ENCODE measurements at places on chromosomes 12 and 14. TPM values are rescaled to one million over a fixed set of nuclear protein-coding genes. Genes with fewer than 3 reads are reported as not detected.

The HNF1A gene
- 0.36 TPM for total RNA-seq

The GRIP1 gene
- total RNA-seq = 3.0 TPM

The HCAR2 gene
- not detected for total RNA-seq

The GRIN2B gene
- 0.12 TPM for total RNA-seq

The KRT6C gene
- not detected for total RNA-seq

The VDR gene
- 4.7 TPM for total RNA-seq

The SIX4 gene
- total RNA-seq = 11.4 TPM

The LYZ gene
- not detected for total RNA-seq

The LTBP2 gene
- 33.1 TPM for total RNA-seq

DNA sequence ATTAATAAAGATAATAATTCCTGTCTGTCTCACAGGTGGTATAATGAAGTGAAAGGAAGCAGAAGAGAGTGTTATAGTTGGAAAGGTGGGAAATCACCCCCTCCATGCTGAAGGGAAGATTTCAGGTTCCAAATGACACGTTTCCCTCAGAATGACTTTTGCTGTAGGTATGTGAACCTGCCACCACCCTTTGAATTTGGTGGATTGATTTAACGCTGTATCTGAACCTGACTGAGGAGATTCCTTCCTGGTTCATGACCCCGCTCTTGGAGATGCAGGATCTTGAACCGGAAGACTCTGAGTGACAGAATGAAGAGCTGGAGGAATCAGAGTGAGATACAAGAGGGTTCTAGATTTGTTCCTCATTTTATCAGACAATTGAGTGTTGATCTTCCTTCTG lies 20.3 kb upstream of the EMP1 start:
- no peak for DNase-seq

DNA sequence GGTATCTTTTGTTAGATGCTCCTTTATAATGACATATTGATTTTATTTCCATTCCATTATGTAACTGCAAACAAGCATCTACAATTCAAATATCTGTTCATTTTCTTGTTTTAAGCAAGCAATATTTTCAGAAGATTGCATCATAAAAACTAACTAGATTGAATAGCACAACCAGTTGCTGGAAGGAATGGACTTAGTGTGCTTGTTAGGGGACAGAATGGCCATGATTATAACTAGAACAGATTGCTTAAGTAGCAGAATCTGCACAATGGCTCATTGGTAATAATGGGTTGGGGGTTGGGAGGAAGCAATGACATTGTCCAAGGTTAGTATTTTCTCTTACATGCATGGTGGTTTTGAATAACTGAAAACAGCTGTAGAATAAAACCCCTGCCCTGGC lies 939.5 kb downstream of the SLC16A7 start:
- DNase-seq = no peak

GRCh38 chr12:108270849-108271143 lies 68.3 kb downstream of the CMKLR1 start:
- no peak for DNase-seq

- DNase-seq = no peak
These were observed 136.3 kb downstream of the HELB start for GRCh38 chr12:66438601-66439000.

DNA sequence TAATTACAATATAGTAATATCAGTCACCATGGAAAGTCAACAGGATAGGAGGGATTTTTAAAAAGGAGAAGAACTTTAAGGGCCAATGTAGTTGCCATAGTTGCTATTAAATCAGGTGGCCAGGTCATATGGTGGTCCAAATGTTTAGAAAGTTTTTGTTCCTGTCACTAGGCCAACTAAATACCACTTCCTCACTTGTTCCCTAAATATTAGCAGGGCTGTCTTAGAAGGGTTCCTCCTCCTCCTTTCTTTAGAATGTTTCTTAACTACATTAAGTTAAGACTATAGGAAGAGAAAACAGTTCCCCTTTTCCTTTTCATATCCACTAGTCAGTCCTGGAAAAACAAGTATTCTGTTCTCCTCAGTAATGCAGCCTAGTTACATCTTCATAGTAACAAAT lies 50.3 kb downstream of the MON2 start:
- DNase-seq = no peak

- DNase-seq = no peak
These were observed 5.8 kb downstream of the VRK1 start for GRCh38 chr14:96802963-96803362.

DNA sequence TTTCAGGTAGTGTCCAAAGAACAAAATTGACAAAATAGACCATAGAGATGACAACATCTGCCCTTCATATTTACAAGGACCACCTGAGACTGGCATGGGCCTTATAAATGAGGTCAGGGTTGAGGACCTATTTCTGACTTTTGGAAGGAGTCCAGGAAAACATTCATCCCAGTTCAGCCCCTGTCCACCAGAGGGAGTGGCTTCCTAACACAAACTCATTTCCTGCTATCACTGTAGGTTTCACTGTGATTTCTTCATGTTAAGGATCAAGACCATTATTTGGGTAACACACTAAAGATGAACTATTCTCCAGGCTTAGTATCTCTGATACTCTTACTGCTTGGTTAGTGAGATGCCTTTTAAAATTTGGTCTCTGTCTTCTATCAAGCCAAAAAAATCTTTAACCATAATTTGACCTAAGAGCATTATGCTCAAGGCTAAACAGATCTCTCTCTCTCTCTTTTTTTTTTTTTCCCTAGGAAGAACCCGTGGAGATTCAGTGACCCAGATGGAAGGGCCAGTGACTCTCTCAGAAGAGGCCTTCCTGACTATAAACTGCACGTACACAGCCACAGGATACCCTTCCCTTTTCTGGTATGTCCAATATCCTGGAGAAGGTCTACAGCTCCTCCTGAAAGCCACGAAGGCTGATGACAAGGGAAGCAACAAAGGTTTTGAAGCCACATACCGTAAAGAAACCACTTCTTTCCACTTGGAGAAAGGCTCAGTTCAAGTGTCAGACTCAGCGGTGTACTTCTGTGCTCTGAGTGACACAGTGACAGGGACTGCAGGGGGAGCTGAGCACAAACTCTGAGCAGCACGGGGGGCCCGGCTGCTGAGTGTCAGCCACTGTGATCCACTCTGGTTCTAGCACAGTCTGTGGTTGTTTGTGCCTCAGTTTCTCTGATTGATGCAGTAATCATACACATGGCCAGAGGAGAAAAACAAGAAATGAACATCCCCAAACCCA lies 267.6 kb upstream of the OR4E1 start:
- peak; percentile 10 for DNase-seq

DNA sequence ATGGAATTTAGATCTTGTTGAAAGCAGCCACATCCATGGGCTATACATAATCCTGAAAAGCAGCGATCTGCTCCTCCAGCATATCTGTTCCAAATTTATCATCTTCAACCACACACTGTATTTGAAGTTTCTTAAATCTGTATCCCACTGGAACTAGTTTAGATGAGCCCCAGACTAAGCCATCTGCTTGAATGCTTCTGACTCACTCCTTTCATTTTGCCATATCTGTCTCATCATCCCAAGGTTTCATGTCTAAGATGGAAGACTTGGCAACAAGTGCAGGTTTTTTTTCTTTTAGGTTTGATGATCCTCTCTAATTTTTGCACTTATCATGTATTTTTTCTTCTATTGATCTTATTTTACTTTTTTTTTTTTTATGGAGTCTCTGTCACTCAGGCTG lies 54.4 kb upstream of the TMEM263 start:
- no peak for DNase-seq

DNA sequence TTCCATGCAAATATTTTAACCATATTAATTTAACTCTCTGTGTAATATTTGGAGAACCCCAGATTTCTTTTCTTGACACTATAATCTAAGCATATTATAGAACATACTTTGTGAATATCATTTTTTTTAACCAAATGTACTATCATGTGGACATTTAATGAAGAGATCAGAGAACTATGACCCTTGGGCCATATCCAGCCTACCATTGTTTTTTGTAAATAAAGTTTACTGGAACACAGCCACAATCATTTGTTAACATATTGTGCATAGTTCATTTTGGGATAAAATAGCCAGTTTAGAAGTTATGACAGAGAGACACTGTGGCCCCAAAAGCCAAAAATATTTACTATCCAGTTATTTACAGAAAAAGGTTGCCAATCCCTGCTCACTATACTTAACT lies 338.2 kb downstream of the TMEM117 start:
- DNase-seq = no peak

- no peak for DNase-seq
These were observed 56.4 kb downstream of the PTGER2 start for GRCh38 chr14:52370406-52370935.

DNA sequence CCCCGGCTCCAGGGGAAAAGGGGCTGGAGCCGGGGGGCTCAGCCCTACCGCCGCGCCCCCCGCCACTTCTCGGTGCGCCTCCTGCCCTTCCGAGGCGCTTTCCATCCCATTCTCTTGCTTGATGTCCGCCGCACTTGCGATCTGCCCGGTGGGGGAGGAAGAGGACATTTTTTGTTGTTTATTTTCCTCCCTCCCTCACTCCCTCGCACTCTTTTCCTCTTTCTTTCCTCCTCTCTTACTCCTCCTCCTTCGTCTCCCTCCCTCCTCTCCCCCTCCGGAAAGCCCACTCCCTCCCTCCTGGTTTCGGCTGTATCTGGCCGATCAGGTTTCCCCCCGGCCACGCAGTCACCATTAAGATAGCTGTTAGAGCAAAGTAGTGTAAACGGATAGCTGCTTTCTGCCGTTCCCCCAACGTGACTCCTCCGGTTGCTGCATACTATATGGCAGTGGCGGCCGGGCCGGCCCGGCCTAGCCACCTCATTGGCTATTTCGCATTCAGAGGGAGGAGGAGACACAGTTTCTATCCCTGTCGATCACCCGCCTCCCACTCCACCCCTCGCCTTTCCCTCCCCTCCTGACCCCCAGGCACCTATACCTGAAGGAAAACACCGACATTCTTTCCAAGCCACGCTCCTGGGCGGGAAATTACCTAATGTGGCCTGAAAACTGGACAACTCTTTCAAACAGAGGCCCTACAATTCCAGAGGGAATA lies at the start of gene SIX4:
SIX4 (minus strand) TSS at position 445 of the 712 bp plus-strand sequence; CDS start at position 168, 277 bp downstream.
- no peak for DNase-seq

DNA sequence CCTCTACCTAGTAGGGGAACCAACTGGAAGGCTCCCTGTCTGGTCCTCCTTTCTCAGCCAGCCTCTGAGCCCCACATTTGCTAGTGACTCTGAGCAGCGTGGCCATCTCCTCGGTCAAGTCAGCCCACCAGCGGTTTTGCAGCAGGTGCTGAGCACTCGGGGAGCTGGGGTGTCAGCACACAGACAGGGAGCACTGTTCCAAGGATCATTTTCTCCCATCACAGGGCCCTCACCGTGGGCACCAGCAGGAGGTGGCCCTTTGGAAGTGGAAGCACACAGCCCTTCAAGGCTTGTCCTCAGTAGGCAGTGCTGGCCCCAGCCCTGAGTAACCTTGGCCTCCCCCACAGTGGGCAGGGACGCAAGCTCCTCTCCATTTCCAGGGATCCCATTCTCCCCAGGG lies 24.1 kb upstream of the EML1 start:
- no peak for DNase-seq

GRCh38 chr12:49264873-49265792 lies at the start of gene TUBA1C:
Gene TUBA1C, plus strand, starts transcription at chr12:49265082. Its CDS starts 100 bp downstream, at chr12:49265182.
- DNase-seq = peak; percentile 92

DNA sequence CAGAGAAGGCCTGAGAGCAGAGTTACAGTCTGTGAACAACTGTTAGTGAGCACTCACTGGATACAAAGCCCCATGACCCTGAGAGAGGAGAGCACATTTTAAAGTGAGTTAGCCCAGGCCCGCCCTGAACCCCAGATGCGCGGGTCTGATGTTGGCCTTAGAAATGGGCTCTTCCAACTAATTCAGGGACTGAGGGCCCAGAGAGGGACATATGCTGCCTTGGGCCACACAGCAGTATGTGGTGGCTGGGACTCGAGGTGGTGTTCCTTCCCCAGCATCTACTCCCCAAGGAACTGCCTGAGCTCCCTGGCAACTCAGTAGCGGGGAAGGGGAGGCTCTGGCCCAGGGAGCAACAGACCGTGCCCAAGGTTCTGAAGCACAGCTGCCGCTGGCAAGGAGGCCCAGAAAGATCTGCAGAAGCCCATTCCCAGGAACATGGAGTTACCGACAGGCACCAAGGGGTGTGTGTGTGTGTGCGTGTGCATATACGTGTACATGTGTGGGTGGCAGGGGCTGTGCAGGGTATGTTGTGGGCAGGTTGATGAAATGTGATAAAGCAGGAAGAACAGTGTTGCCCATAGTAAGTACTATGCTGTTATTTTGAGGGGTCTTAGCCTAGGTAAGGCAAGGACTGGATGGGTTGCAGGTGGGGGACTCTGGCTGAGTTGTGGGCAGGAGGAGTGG lies 40.5 kb downstream of the KRT80 start:
- DNase-seq = no peak

GRCh38 chr12:33330940-33331339 lies 108.7 kb downstream of the SYT10 start:
- DNase-seq = no peak

- no peak for DNase-seq
These were observed 1365.7 kb downstream of the AACS start for GRCh38 chr12:126430921-126431320.

GRCh38 chr12:97260786-97261185 lies 201.8 kb upstream of the RMST start:
- DNase-seq = no peak

- DNase-seq = no peak
These were observed 22.4 kb upstream of the GPR33 start for GRCh38 chr14:31510222-31510621.

- DNase-seq = no peak
These were observed 636 bp downstream of the ZFYVE21 start for GRCh38 chr14:103716091-103716801.

- DNase-seq = no peak
These were observed 35.2 kb upstream of the MDGA2 start for GRCh38 chr14:47710581-47710980.

GRCh38 chr14:79841433-79841832 lies 369.9 kb downstream of the DIO2 start:
- no peak for DNase-seq

- DNase-seq = no peak
These were observed 45.8 kb downstream of the MLXIP start for GRCh38 chr12:122124370-122124769.

DNA sequence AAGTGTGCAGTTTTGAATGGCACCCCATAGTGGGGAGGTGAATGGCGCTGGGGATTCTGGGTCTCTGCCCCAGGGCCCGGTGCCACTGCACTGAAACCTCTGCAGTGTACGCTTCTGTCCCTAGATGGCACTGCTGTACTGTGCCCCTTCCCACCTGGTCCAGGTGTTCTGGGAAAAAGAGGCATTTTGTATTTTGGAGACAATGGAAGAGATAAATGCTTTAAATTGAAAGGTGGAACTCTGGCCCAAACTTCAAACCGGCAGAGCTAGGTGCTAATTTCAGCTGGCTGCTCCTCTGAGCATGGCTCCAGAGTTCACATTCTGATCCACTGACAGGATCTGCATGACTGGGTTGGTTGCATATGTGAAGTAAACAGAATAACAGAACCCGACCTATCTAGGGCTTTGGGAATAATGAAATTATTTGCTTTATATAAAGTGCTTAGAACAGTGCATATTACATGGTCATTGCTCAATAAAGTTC lies 52.2 kb downstream of the KRT80 start:
- DNase-seq = no peak

- no peak for DNase-seq
These were observed 3.1 kb upstream of the KIF26A start for GRCh38 chr14:104135121-104135903.

All from epithelial cell of proximal tubule (primary cell).